ENCODE measurements at places on chromosomes 11 and 22. TPM values are rescaled to one million over a fixed set of nuclear protein-coding genes. Genes with fewer than 3 reads are reported as not detected.

IL18BP gene
- total RNA-seq, result 4.5 TPM

RRP8 gene
- total RNA-seq, result 32.3 TPM

ZDHHC8 gene
- total RNA-seq, result 39.3 TPM

DDX25 gene
- total RNA-seq, result not detected

TMEM86A gene
- 0.29 TPM for total RNA-seq

MRGPRE gene
- total RNA-seq, result 0.17 TPM

DDI1 gene
- total RNA-seq, result not detected

MS4A4E gene
- total RNA-seq, result not detected

ABCC8 gene
- total RNA-seq, result 1.4 TPM

ESAM gene
- 12.0 TPM for total RNA-seq

TSGA10IP gene
- not detected for total RNA-seq

ARHGEF17 gene
- 14.0 TPM for total RNA-seq

CDHR5 gene
- total RNA-seq, result 0.04 TPM

RAB39A gene
- total RNA-seq, result 0.53 TPM

DRD2 gene
- not detected for total RNA-seq

OAF gene
- 7.2 TPM for total RNA-seq

CLP1 gene
- 30.8 TPM for total RNA-seq

XKR3 gene
- not detected for total RNA-seq

LIF gene
- total RNA-seq, result 40.8 TPM

MS4A8 gene
- not detected for total RNA-seq

KLHL22 gene
- total RNA-seq, result 9.9 TPM

NCAM1 gene
- not detected for total RNA-seq

TCF20 gene
- 13.4 TPM for total RNA-seq

FTH1 gene
- total RNA-seq, result 17,819 TPM

MPEG1 gene
- not detected for total RNA-seq

GSTT2B gene
- total RNA-seq, result 0.40 TPM

HSPB2 gene
- total RNA-seq, result not detected

PAMR1 gene
- total RNA-seq, result not detected

MCHR1 gene
- total RNA-seq, result not detected

CELF1 gene
- total RNA-seq, result 58.5 TPM

KIRREL3 gene
- 8.8 TPM for total RNA-seq

OR52E8 gene
- not detected for total RNA-seq

UBQLN3 gene
- not detected for total RNA-seq

PRDM11 gene
- total RNA-seq, result 9.6 TPM

TEX12 gene
- not detected for total RNA-seq

STX5 gene
- 25.0 TPM for total RNA-seq

KCNK7 gene
- 0.22 TPM for total RNA-seq

NAALAD2 gene
- total RNA-seq, result not detected

NELL1 gene
- not detected for total RNA-seq

GLB1L3 gene
- total RNA-seq, result not detected

GLYAT gene
- not detected for total RNA-seq

TSSC4 gene
- total RNA-seq, result 75.4 TPM

POU2AF1 gene
- total RNA-seq, result not detected

GGTLC2 gene
- not detected for total RNA-seq

BTG4 gene
- total RNA-seq, result not detected

TSSK2 gene
- total RNA-seq, result not detected

OOSP4B gene
- total RNA-seq, result not detected

KREMEN1 gene
- 2.6 TPM for total RNA-seq

FAM180B gene
- total RNA-seq, result not detected

OR56A1 gene
- total RNA-seq, result not detected

APOBEC3B gene
- 27.5 TPM for total RNA-seq

OOSP2 gene
- total RNA-seq, result not detected

OR52I2 gene
- not detected for total RNA-seq

OR5P2 gene
- total RNA-seq, result not detected

CASP5 gene
- total RNA-seq, result not detected

NXPE1 gene
- total RNA-seq, result not detected

ISX gene
- total RNA-seq, result not detected
